ENCODE measurements at places on chromosomes 2 and 18.

- no peak for DNase-seq
These were observed 108.9 kb upstream of the CDC42EP3 start for GRCh38 chr2:37780387-37780676.

DNA sequence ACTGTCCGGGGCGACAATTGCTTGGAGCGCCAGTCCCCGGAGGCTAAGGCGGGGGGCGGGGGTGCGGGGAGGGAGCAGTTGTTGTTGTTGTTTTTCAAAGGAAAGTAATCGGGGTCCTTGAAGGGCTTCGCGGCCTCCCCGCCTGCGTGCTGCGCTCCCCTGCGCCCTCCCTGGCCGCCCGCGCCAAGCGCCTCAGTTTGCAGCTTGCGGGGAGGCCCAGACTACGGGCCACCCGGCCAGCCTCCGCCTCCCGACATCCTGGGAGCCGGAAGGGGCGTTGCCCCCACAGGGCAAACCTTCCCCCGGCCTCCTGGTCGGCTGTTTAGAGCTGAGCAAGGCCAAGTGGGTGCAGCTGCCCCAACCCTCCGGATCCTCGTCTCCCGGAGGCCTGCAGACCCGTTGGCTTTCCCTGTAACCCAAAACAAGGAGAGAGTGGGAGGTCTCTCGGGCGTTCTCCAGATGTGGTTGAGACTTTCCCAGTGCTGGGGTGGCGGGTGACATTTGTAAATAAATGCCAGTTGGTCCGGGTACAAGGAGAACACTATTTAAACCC is 3.7 kb upstream of the SIX3 start:
- no peak for DNase-seq

DNA sequence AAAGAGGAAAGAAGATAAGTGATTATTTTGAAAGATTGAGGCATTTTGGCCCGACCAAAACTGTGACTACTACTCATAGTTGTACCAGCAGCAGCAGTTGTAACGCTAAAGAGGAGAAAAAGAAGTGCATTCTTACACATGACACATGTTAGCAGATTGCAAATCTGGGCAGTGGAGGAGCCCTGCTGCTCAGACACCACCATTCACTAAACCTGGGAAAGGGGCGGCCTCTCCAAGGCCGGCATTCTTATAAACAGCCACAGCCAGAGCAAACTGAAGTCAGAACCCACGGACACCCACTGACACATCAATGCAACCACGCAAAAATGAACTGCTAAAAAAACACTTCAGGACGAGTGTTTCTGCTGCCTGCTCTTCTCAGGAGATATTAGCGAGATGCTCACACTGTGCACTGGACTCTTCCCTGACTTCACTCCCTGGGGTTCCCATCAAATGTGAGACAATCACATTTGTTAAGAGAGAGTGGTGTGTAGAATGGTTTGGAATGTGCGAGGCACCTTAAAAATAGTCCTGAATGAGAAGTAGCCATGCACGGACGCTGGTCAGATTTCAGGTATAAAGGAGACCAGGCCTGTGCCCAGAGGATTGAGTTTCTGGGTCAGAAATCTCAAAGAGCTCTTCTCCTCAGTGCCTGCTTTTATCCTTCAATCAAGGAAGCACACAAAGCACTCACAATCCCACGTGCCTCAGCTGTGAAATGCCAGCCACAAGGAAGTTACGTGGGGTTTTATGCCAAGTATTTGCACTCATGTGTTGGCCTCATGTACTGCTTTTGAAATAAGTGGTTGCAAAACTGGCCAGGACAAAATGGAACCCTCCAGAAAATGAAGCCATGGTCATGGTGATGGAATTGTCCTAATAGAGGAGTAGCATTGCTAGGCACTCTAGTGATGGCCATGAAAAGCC is 83.4 kb downstream of the MTCL1 start:
- DNase-seq = no peak

DNA sequence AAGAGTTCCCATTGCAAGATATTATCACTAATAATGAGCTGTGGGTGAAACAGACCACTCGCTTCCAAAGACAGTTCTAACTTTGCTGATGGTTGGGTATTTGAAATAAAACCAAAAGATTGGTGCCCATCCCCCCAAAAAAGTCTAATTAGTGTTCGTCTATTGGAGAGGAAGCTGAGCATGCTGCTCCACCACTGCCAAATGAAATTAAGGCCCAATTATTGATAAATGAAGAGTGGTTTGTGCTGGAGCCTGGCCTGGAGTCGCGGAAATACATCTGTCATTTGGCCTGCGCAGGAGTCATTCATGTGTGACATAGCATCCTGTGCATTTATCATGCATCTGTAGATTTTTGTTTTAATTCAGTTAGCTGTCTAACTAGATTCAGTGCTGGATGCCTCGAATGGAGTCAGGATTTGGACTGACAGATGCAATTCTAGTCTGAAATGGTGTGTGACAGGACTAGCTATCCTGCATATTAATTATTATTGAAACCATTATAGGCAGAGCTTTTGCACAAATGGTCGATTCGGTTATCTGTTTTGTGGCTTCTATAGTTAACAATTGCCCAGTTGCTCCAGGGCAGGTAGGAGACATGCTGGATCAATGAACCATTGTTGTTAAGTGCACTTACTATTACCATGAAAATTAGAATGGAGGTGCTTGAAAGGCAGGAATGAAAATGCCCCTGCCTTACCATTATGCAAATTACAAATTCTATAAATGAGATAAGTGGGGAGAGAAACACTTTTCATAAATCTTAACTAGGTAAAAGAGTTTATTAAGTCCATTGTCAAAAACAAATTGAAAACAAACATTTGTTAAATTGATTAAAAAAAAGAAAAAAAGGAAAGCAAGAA is 450.4 kb upstream of the TCF4 start:
- peak; percentile 2 for DNase-seq

GRCh38 chr2:68837164-68837860 is 33.9 kb downstream of the BMP10 start:
- peak; percentile 66 for DNase-seq

- DNase-seq = no peak
These were observed 48.9 kb downstream of the FSIP2 start for GRCh38 chr2:185787227-185788145.

DNA sequence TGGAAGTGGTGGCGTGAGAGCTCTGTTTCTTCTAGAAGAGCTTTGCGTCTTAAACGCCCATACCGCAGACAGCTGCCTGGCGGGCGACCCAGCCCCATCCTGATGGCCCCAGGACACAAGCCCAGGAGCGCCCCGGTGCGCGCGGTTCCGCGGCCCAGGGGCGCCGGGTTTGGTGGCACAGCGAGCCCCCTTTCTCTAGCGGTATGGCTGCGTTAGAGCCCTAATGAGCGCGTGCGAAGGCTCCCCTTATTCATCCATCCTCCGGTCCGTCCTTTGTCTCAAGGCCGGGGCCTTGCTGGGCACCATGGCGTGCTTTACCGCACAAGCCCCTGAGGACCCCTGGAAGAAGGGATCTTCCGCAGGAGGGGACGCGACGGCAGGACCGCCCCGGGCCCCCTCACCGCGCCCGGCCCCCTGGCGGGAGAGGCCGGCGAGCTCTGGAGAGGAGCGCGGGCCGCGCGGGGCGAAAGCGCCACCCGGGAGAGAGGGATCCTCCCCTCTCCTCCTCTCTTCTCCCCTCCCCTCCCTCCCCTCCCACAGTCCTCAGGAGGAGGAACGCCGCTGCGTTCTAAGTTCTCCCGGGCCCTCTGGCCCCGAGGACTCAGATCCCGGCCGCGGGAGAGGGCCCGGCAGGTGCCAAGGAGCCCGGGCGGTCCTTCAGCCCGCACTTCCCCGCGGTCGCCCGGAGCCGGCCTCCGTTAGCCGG is 626 bp upstream of the SLC1A4 start:
- DNase-seq = peak; percentile 69

DNA sequence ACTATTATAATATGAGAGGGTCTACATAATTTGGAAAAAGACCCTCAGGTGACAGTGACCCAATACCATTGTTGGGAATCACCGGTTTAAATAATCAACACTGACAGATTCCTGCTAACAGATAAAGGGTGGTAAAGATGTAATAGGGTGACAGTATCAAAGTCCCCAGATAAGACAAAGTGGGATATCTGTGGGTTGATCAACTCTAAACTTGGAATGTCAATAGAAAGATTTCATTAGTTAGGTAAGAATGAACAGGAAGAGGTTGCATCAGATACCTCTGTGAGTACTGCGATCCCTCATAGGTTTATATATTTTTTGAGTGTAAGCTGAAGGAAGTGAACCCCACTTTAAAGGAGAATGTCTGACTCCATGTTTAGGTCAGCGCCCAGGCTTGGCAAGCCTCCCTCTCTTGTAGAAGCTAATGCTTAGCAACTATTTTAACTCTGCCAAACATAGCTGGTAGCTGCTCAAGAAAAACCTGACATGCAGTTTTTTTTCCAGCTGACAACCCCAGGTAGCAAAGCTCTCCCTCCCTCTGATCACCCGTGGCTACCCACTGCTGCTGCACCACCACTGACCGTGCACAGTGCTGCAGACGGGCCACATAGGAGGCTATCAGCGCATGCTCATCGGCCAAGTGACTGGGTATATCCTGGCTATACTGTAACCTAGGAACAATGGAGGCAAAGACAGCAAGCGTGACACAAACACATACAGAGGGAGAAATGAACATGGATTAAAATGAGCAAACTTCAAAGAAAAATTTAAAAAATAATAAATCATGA is 113.3 kb upstream of the DNMT3A start:
- DNase-seq = no peak

- DNase-seq = no peak
These were observed 11.7 kb upstream of the CCDC74B start for GRCh38 chr2:130156624-130157004.

- DNase-seq = no peak
These were observed 58.1 kb upstream of the FOSL2 start for GRCh38 chr2:28334527-28334894.

GRCh38 chr18:57004366-57005121 is 142.3 kb upstream of the BOD1L2 start:
- DNase-seq = no peak

- no peak for DNase-seq
These were observed 96.3 kb downstream of the TRIP12 start for GRCh38 chr2:229825476-229825875.

GRCh38 chr18:25067275-25068025 is 284.5 kb downstream of the ZNF521 start:
- no peak for DNase-seq

- no peak for DNase-seq
These were observed 67.4 kb downstream of the SMAD2 start for GRCh38 chr18:47863041-47863440.

- DNase-seq = no peak
These were observed 69.7 kb upstream of the ACKR3 start for GRCh38 chr2:236499691-236500578.

GRCh38 chr18:76860411-76860810 is 38.1 kb downstream of the ZNF236 start:
- DNase-seq = no peak

DNA sequence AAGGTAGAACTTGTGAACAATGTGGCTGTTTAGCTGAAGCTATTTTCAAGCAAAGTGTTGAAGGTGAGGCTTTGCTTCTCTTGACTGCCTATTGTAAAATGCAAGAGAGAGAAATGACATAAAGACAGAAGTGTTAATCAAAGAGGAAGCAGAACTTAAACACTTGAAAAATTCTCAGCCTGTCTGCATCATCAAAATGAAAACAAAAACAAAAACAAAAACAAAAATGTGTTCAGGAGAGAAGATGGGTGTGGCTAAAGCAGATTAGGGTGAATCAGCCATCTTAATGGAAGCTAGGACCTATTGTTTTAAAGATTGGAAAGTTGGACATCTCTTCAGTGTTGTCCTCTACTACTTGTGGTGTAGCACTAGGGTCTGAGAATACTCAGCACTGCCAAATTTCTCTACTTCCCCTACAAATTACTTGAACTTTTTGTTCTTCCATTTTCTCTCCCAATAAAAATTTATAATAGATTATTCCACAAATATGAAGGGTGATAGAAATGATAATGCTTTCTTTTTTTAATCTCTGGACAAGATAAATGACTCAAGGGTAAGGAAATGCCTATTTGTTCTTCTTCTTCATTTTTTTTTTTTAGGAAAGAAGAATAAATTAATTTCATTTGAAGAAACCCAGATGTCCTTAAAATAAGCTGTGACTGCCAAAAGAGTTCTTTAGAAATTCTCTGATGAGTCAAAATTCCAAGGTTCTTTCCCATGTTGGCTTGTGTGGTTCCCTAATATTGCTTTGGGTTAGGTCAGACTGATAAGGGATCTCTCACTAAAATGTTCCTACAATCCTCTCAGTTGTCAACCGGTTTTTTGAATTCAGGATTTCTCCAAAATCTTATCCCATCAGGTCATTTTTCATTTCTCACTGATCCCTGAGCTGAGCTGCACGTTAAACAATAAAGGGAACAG is 571.2 kb upstream of the ZEB2 start:
- no peak for DNase-seq

GRCh38 chr2:186027922-186028321 is 289.3 kb downstream of the FSIP2 start:
- no peak for DNase-seq

DNA sequence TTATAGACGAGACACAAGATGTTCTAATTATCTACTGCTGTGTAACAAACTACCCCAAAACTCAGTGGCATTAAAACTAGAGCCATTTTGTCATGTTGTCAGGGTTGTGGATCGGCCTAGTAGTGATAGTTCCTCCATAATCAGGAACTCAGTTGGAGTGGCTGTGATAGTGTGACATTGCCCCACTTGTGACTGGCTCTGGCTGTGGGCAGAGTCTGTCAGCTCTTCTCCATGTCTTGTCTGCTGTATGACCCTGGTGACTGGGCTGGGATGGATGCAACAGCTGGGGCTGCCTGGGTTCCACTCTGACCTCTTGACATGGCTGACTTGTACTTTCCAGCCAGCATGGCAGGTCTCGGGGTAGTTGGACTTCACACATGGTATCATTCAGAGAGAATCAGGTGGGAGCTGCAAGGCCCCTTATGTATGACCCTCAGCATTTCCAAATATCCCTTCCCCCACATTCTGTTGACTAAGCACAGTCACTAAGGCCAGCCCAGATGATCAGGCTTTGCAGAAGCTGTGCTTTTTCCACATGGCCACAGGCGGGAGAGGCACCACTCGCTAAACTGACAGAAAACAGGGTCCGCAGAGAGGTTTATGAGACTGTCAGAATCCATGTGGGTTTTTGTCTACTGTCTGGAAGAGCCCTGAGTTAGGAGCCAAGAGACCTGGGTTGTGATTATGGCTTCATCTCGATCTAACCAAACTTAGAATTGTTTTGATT is 50.3 kb downstream of the SETBP1 start:
- DNase-seq = no peak

GRCh38 chr2:30612371-30612770 is 165.3 kb downstream of the LCLAT1 start:
- DNase-seq = no peak

All from germinal center (tissue), 1 donor.